A673 (cell line): ENCODE measurements at places on chromosomes 5 and 9.

GRCh38 chr5:10482791-10483530 lies 41.3 kb downstream of the ROPN1L start:
- no peaks in the 10 kb centered on the region for H3K36me3 ChIP-seq
- no peak overlapping the region for H3K4me3 ChIP-seq
- no peak for DNase-seq
- no peaks in the 10 kb centered on the region for H3K4me1 ChIP-seq
- H3K27me3 ChIP-seq = peaks cover under 1% of the 10 kb centered on the region

- no peak overlapping the region for H3K27ac ChIP-seq
- no peak for DNase-seq
- no peak overlapping the region for H3K4me3 ChIP-seq
- no peaks in the 10 kb centered on the region for H3K4me1 ChIP-seq
- H3K36me3 ChIP-seq = no peaks in the 10 kb centered on the region
- no peaks in the 10 kb centered on the region for H3K27me3 ChIP-seq
These were observed 121.1 kb upstream of the IL12B start for GRCh38 chr5:159451197-159452052.

GRCh38 chr5:10724781-10725507 lies 36.1 kb downstream of the DAP start:
- H3K27me3 ChIP-seq = no peaks in the 10 kb centered on the region

- H3K36me3 ChIP-seq = no peaks in the 10 kb centered on the region
- H3K27ac ChIP-seq = no peak overlapping the region
- H3K4me1 ChIP-seq = no peaks in the 10 kb centered on the region
- no peak overlapping the region for H3K4me3 ChIP-seq
- H3K27me3 ChIP-seq = no peaks in the 10 kb centered on the region
These were observed 21.9 kb upstream of the DUSP1 start for GRCh38 chr5:172792701-172793570.

GRCh38 chr5:148209151-148209770 lies 6.4 kb downstream of the SPINK6 start:
- H3K36me3 ChIP-seq = no peaks in the 10 kb centered on the region
- no peaks in the 10 kb centered on the region for H3K4me1 ChIP-seq
- H3K27me3 ChIP-seq = peaks cover 10% of the 10 kb centered on the region
- no peak for DNase-seq

DNA sequence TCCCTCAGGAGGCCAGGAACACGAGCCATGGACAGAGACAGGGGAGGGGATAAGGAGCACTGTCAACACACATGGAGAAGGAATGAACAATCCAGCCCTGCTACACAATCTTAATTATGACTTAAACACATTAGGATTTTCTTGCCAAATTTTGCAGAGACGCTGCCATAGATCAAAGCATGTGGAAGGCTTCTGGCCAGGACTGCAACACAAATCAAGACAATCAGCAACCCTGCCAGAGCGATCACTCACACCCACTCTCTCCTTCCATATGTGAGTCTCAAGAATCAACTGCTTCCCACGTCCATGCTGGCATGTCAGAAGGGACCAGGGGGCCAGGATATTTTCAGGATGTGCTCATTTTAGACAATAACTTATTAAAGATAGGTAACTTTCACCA lies 85.6 kb downstream of the ROR2 start:
- no peak overlapping the region for H3K4me3 ChIP-seq
- peaks cover 14% of the 10 kb centered on the region for H3K4me1 ChIP-seq
- H3K36me3 ChIP-seq = no peaks in the 10 kb centered on the region
- H3K27ac ChIP-seq = no peak overlapping the region
- H3K27me3 ChIP-seq = no peaks in the 10 kb centered on the region
- DNase-seq = no peak
